ENCODE measurements at places on chromosomes 4 and X.

- no peak for DNase-seq
Observed at GRCh38 chr4:40197879-40198689, 1.3 kb downstream of the RHOH start.

DNA sequence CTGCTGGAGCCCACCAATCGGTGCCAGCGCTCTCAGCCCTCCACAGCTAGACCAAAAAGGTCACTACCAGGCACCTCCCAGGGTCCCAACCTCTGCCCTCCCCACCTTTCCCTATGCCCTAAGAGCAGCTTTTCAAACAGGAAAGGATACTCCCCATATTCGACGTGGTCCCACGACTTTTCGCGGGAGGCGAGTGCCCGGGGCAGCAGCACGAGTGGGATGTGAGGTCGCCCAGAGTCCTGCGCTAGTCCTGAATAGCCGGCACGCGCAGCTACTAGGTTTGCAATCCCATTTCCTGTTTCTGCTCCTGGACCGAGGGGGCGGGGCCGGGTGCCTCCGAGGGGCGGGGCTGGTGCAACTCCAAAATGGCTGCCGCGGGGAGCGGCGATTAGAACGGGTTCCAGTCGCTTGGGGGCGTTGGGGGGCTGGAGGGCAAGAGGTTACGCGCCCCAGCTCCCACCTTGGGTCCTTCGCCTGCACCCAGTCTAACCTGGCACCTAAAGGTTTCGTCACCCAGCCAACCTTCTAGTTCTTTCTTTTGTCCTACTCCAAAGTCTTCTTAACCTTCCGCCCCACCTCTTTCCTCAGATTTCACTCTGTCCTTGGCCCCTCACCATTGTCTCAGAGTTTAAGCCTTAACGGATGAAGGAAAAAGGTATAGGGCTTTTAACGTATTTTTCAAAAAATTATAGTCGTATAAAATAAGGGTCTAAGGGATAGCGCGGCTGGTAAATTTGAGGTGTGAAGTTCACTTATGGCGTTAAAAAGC is 85.0 kb upstream of the TENT5D start:
- DNase-seq: peak; percentile 8

DNA sequence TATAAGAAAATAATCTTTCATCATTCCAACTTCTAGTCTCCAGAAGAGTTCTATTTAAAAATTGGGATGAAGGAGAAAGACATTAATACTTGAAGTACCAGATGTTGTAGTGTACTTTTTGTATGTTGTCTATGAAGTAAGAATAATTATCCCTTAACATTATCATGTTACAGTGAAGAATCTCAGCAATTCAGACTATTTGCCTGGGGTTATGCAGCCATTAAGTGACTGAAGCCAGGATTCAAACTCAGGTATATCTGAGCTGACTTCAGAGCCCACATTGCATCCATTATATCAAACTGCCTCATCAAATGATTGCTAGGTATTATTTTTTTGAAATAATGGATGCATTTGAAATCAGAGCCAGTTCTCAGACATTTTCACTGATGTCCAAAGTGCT is 76.1 kb upstream of the FHDC1 start:
- no peak for DNase-seq

- no peak for DNase-seq
Observed at GRCh38 chr4:163590103-163590502, 95.6 kb downstream of the TMA16 start.

DNA sequence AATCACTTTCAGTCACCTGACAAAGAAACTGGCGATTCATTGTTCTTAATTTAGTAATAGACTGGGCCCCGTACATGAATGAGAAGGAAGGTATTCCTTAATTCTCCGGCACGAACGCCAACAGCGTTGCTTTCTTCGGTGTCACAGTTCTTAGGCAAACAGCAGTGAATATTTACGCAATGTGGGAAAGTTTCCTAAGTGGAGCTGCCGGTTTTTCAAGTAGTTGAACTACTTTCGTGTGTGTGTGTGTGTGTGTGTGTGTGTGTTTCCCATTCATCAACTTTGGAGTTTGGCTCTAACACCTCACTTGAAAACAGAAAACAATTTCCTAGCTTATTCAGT is 651 bp downstream of the NXT2 start:
- DNase-seq: no peak

GRCh38 chr4:5247735-5248134 is 196.5 kb downstream of the STK32B start:
- no peak for DNase-seq

GRCh38 chr4:57342411-57342810 is 232.2 kb upstream of the IGFBP7 start:
- no peak for DNase-seq

DNA sequence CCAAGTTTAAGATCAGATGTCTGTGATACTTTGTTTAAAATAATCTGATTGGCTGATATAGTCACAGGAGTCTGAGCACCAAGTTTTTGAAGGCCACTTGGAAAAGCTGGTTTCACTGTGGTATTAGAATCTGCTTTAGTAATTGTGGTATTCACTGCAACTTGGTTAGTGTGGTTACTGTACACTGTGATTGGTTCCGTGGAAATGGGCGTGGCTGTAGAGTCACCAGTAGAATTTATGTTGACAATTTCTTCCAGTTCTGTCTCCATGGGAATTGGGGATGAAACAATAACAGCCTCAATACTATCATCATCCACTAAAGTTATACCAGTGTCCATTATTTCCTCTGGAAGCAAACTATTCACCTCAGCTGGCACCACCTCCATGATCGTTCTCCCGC is 26.2 kb downstream of the LIN54 start:
- peak; percentile 9 for DNase-seq

- DNase-seq: no peak
Observed at GRCh38 chr4:155964016-155964891, 10.6 kb upstream of the CTSO start.

- no peak for DNase-seq
Observed at GRCh38 chrX:3184176-3184930, 143.1 kb downstream of the ARSF start.

DNA sequence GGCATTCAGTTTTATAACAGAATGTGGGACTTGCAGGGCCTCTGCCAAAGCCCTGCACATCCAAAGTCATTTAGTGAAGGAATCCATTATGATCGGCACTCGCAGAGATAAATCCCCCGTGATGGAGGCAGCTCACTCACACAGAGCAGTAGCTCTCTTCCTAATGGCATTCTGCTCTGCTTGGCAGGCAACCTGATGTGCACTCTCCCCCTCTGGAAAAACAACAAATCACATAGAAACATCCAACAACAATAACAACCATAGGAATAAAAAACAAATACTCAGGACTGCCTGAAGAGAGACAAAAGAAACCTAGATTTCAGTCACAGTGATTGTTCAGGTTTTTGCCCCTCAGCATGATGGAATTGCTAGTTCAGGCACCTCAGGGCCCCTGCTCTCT is 59.7 kb downstream of the NAA11 start:
- DNase-seq: no peak

GRCh38 chr4:94804650-94805049 is 46.9 kb downstream of the BMPR1B start:
- DNase-seq: no peak

GRCh38 chrX:132022198-132022966 is 720 bp upstream of the STK26 start:
- no peak for DNase-seq

- no peak for DNase-seq
Observed at GRCh38 chr4:53654300-53654758, 63.0 kb upstream of the LNX1 start.

DNA sequence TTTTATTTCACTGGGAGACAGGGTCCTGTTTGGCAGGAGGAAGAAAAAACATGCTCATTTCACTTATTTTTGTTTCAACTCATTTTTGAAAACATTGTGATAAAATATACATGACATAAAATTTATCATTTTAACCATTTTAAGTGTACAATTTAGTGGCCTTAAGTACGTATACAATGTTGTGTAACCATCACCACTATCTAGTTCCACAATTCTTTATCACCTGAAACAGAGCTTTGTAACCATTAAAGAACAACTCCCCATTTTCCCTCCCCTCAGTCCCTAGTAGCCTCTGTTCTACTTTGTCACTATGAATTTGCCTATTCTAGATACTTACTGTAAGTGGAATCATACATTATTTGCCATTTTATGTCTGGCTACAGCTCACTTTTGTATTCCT is 143.8 kb downstream of the GPAT3 start:
- DNase-seq: no peak

- DNase-seq: no peak
Observed at GRCh38 chrX:13015536-13016236, 28.7 kb downstream of the FAM9C start.

GRCh38 chr4:180304321-180304720 is 1938.9 kb upstream of the TENM3 start:
- DNase-seq: no peak

- DNase-seq: no peak
Observed at GRCh38 chrX:8191022-8191421, 20.0 kb upstream of the VCX2 start.

GRCh38 chr4:154454710-154455109 is 36.9 kb downstream of the DCHS2 start:
- no peak for DNase-seq

GRCh38 chrX:153511784-153512500 is 5.5 kb upstream of the ATP2B3 start:
- no peak for DNase-seq

GRCh38 chrX:72080150-72080549 is 51.6 kb downstream of the RTL5 start:
- DNase-seq: no peak

GRCh38 chr4:111631215-111631999 is 513.8 kb upstream of the FAM241A start:
- no peak for DNase-seq

GRCh38 chr4:26871611-26872010 is 11.0 kb downstream of the STIM2 start:
- DNase-seq: no peak

DNA sequence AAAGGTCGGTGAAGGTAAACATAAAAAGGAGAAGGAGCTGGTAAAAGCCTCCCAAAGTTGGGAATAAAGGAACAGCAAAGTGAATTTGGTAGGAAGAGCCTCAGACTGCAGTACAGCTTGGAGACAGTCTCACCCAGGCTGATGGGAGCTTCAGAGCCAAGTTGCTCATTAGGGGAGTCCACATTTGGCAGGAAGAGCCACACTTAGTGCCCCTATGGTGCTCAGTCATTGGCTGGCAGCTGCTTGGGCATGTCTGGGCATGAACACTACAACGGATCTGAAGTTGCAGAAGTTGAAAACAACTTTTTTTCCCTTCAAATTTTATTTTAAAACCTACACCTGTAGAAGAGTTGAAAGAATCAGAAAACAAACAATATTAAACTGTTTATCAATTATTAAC is 2497.3 kb downstream of the ARAP2 start:
- no peak for DNase-seq

- DNase-seq: peak; percentile 47
Observed at GRCh38 chr4:48033825-48034413, 17.3 kb downstream of the NIPAL1 start.

GRCh38 chr4:61812171-61812570 is 612.0 kb downstream of the ADGRL3 start:
- no peak for DNase-seq

GRCh38 chrX:55787727-55788126 is 70.2 kb downstream of the RRAGB start:
- no peak for DNase-seq

- DNase-seq: no peak
Observed at GRCh38 chr4:90495936-90496335, 368.7 kb downstream of the CCSER1 start.

GRCh38 chr4:67327245-67328017 is 217.9 kb downstream of the CENPC start:
- peak; percentile 19 for DNase-seq

DNA sequence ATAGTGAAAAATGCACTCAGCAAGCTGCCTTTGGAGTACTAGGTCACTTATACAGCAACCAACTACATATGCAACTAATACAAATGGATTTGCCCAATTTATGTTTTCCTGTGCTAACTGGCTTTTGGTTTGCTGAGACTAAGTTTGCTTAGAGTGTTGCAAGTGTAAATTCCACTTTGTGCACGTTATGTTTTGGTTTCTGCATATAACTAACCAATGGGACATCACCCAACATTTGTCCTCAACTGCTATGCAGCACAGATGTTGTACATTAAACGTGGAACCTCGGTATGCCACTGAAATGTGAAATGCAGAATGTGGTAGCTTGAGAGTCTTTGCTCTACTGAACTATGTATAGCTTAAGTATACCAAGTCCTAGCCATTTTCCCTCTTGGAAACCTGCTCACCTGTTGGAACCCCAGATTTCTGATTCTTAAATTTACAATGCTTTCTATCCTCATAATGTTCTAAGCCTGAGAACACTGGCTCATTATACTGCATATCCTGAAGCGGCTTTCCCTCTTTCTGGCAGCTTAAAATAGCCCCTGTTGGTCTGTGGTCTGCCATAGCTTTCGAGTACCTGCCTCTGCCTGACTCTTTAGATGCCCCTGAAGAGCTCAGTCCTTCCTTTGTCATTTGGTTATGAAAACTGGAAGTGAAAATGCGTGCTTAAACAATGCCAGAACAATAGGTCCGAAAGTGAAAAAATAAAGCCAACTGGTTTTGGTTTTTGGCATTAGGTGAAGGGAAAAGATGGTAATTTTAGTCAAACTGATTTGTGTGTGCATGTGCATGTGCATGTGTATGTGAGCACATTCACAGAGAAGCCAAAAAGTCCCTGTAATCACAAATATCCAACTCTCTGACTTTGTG is 158.0 kb downstream of the SH2D1A start:
- no peak for DNase-seq

GRCh38 chr4:121669163-121669550 is 27.6 kb downstream of the ANXA5 start:
- no peak for DNase-seq

- no peak for DNase-seq
Observed at GRCh38 chrX:38431525-38431924, 79.1 kb downstream of the OTC start.

- DNase-seq: no peak
Observed at GRCh38 chr4:111838406-111838930, 306.8 kb upstream of the FAM241A start.

DNA sequence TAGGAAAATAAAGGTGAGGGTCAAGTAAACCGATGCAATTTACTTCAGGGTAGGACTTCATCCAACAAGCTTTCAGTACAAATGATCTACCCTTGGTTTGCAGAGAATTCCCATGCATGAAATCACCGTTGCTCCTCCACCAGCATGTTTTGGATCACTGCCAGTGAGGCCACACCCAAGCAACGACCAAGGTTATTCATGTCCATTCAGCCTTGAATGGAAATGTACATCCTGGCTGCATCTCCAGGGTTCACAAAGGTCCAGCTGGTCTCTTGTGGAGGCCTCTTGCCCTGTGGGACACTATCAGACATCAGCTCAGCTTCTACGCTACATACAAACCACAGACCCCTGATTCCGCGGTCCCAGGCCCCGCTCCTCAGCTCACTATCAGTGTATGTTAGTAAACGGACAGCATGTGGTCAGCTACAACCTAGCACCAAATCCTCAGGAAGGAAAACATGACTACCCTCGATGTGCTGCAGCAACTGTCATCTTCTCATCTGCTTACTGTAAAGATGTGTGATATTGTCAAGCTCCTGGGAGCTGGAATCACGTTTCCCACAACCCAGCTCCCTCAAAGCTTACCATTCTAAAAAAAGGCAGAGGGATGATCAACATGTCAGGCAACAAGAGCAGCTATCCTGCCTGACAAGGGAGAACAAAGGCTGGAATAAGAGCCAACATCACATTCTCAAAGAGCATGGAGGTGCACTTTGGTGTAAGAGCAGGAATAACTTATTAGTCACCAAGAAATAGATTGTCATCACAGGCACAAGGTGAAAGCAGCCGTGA is 4.9 kb downstream of the LYAR start:
- no peak for DNase-seq

- no peak for DNase-seq
Observed at GRCh38 chr4:8308144-8308543, 38.6 kb downstream of the HTRA3 start.
